ENCODE measurements at places on chromosomes 11 and 22.

GRCh38 chr11:105644839-105645573 is 35.1 kb downstream of the GRIA4 start:
- DNase-seq, result no peak

GRCh38 chr11:47234669-47235100 is 13.9 kb downstream of the ACP2 start:
- no peak for DNase-seq

DNA sequence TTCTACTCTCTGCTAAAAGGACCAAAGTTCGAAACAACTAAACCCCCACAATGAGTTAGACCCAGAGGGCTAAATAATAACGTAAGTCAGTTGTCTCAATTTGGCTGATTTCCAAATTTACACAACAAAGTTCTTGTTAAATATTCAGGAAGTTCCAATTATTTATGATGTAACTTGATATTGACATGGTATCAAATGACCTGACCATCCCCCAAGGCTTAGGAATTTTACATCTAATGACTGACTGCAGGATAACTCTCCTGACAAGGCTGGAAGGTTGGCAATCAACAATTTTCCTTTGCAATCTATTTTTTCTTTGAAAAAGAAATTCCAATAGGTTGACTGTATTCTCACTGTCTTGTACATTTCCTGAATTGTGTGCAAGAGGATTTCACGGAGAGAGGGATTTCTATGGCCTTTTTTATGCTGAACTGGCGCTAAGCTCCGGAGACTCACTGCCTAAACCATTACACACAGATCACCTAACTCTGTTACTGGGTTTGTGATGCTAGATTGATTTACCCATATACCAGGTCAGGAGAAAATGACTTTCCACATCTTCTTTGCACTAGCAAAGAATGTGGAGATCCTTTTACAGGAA is 9.6 kb upstream of the CDON start:
- DNase-seq, result no peak

DNA sequence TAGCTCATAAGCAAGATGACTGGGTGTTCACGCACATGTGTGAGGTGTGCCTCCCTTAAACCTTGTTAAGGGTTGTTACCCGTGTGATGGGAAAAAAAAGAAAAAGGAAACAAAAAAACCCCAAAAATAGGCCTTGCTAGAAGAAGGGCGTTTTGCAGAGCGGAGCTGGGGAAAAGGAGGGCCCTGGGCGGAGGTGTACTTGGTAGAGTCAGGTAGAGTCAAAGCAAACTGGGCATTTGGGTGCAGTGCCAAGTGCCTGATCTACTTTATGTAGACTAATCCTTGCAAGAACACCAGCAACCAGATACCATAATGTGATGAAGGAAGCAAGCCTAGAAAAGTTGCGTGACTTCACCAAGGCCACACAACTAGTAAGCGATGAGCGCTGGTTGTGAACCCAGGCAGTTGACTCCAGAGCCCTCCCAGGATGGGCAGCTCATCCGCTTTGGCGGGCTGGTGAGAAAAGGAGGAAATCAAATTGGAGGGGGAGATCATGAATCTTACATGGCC is 1.2 kb upstream of the TIRAP start:
- DNase-seq, result no peak

DNA sequence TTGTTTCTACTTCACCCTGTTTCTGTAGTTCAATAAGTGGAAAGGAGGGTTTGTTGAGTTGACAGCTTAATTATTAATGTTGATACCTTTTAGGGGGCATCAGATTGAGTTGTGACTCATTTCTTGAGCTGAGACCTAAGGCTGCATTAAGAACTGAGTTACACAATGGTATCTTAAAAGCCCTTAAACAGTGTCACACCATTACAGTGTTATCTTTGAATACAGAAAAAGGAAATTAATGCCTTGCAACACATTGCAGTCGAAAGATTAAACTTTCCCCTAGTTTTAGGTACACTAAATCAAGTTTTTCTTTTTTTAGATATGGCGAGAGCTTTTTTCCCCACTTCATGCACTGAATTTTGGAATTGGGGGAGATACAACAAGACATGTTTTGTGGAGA is 16.7 kb downstream of the PAFAH1B2 start:
- no peak for DNase-seq

GRCh38 chr11:94649964-94650623 is 82.9 kb downstream of the PIWIL4 start:
- DNase-seq, result no peak

DNA sequence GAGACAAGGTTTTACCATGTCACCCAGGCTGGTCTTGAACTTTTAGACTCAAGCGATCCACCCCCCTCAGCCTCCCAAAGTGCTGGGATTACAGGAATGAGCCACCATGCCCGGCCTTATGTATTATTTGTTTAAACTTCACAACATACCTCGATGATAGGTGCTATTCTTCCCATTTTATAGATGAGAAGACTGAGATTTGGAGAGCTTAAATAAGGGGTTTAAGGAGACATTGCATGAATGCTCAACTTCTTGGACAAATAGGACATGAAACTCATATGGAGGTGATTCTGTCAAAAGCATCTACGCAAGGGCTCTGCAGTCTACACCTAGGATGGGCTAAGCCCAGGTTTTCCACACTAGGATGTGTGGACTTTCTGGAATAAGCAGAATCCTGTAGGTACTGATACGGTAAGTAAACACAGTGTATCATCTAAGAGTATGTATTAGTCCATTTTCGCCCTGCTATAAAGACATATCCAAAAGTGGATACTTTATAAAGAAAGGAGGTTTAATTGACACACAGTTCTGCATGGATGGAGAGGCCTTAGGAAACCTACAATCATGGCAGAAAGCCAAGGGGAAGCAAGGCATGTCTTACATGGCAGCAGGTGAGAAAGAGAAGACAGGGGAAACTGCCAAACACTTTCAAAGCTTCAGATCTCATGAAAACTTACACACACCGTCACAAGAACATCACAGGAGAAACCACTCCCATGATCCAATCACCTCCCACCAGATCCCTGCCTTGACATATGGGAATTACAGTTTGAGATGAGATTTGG is 62.8 kb upstream of the CAPRIN1 start:
- no peak for DNase-seq

- DNase-seq, result no peak
Measured at GRCh38 chr11:127675581-127675980, 675.0 kb upstream of the KIRREL3 start.

- no peak for DNase-seq
Measured at GRCh38 chr22:47615051-47615450, 852.6 kb downstream of the TBC1D22A start.

DNA sequence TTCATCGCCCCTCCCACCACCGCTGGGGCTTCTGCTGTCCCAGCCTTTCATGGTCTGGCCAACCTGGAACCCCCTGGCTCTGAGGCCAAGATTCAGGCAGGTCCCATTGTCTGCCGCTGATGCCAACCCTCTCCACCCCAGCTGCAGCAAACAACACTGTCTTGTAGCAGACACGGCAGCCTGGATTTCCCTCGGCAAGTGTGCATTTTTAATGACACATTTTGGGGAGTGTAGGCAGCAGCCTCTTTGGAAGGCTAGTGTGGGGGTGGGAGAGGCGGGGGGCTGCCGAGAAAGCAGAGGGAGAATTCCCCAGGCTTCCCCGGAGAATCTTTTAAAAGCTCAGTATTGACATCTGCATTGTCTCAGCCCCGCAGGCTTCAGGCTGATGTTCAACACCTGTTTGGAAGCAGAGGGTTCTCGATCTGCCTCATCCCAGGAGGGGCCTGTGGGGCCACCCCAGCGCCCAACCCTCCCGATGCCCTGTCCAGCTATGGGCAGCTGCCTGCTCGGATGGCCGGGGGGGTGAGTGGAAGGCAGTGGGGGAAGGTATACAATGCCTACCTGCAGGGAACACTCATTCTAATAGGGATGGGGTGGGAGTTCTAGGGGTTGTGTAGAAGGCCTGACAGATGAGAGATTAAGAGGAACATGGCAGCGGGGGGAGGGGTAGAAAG is 41.5 kb downstream of the NECTIN1 start:
- DNase-seq, result no peak

DNA sequence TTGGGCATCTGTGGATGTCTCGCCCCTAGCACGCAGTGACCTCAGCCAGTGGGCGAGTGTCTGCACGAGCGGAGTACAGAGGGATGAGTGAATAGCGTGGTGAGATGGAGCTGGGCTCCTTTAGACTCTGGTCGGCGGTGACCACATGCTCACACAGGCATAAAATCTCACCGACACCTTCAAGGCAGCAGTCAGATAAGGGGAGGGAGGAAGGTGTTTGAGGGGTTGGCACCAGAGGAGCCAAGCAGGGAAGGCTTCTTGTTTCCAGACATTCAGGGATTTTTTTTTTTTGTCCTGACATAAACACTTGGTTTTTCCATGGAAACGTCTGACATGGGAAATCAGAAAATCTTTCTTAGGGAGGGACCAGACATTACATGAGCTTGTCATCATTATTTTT is 35.8 kb downstream of the GRIK4 start:
- no peak for DNase-seq

DNA sequence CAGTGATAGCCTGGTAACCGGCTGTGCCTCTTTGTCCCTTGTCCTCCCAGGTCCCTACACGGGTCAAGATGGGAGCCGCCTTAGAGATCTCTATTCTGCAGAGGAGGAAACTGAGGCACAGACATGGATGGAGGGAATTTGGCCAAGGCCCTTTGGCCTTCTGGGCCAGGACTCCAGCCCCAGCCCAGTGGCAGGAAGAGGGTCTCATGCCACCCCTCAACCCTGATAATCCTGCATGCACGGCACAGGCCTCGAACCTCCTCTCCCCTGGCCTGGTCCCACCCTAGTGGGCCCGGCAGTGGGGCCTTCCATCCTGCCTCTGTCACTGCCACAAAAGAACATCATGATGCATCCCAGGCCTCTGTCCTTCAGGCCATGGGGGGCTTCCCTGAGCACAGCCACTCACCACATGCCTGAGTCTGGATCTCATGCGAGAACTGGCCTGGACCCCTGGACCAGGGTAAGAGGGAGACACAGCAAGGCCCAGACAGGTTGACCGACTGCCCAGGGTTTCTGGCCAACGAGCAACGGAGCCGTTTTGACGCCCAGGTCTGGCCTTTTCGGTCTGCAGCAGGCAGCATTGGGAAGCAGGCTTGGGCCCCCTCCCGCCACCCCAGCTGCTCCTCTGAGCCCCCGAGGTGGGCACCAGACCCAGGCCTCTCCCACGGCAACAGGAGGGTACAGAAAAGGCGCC is 6.5 kb downstream of the LINC01488 start:
- no peak for DNase-seq

GRCh38 chr11:72202571-72202970 is 10.6 kb downstream of the FOLR1 start:
- no peak for DNase-seq

GRCh38 chr11:8252388-8252787 is 11.3 kb downstream of the LMO1 start:
- DNase-seq, result no peak

DNA sequence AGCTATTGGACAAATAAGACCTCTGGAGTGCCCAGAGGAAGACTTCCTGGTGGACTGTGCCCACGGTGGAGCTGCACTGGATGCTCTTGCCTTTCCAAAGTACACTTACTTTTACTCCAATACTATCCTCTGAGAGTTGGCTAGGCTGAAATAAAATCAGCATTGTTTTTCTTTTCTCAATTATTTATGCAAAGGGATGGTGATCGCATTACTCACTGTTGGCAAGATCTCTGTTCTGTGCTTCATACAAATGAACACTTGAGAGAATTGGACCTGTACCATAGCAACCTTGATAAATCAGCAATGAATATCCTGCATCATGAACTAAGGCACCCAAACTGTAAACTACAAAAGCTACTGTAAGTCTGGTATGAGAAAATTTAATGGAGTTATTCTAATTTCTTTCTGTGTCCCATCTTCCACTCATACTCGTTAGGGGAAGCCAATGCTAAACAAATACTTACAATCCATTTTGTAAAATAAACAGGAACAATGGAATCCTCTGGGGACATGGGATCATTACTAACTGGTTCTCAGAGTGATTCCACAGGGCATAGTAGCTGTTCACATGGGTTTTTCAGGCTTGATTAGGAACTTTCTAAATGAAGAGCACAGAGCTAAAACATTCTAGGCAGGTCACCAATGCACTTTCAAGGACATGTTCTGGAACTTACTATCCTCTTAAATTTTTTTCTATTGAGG is 26.3 kb downstream of the NLRP14 start:
- no peak for DNase-seq

DNA sequence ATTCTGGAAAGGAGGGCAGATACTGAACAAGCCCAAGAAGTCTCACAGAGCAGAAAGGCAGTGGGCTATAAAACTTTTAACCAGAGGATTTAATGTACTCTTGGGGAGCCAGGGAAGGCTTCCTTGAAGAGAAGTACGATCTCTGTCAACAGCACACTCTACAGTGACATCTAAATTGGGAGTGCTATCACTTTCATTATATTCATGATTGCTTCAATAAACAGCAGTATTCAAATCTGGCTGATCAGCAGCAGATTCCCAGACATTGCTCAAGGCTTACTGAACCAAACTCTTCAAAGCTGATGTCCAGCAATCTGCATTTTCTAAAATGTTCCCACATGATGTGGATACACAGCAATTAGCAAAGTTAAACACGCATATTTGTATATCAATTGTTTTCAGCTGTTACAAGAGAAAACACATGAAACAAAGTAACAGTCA is 44.2 kb downstream of the SYTL2 start:
- DNase-seq, result no peak

DNA sequence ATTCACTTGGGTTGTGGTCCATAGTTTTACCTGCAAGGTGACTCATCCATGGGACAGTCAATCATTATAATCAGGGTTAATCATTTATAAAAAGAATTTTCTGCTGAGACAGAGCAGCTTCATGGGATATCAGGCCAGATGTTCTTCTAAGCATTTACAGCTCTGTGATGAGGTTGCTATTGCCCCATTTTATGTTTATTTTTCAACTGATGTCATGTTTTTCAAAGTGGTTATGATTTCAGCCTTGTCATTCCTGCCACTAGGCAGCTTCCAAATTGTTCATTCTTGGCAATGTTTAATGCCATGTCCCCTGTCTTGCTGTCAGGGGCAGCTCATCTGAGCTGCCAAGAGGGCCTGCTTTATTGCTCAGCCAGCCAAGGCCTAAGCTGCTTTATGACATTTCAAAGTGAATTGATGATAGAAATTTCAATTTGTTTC is 35.9 kb upstream of the ZBED5 start:
- no peak for DNase-seq

DNA sequence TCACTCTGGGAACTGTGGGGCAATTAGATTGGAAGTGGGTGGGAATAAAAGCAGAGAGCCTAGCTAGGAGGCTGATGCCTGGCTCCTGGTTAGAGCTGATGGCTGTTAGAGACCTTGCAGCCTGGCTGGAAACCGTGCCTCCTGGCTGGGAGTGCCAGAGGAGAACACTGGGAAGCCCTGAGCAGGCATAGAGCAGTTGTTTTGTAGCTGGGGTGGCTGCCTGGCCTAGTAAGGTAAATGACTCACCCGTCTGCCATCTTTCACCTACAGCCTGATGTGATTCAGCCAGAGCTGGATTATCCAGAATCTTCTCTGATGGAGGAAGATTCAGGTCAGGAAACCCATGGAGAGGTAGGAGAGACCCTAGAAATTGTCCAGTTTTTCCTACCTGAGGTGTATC is 6.1 kb downstream of the UQCR10 start:
- DNase-seq, result no peak

GRCh38 chr22:19555651-19556050 is 31.4 kb upstream of the CLDN5 start:
- no peak for DNase-seq

Measured in esophagus squamous epithelium (tissue), 5 donors.